Pulmonary artery endothelial cell (primary cell): ENCODE measurements at places on chromosomes 16 and 17. TPM values are rescaled to one million over a fixed set of nuclear protein-coding genes. Genes with fewer than 3 reads are reported as not detected.

GRCh38 chr17:41680426-41681040 is 8.2 kb upstream of the EIF1 start:
- no peak for DNase-seq

The ZG16B gene
- 0.13 TPM in 1 of 2 replicates, not detected in the other for total RNA-seq

DNA sequence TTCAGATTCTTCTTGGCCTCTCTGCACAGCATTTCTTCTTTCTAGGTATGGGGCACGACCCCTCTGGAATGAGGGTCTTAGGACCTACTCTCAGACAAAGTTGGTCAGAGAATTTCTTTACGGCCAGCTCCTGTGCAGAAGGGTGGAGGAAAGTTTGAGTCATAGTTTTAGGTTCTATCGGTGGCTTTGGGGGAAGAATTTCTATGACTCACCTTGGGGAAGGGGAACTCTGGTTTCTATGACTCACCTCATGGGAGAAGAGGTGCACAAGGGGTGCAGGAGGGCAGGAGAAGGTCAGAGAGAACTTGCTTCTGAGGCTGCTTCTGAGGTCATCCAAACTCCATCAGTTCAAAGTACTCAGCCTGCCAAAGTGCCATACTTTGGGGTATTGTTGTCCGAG is 2.5 kb upstream of the ABCC12 start:
- no peak for DNase-seq

The PRAC2 gene
- total RNA-seq: not detected in 2 replicates

DNA sequence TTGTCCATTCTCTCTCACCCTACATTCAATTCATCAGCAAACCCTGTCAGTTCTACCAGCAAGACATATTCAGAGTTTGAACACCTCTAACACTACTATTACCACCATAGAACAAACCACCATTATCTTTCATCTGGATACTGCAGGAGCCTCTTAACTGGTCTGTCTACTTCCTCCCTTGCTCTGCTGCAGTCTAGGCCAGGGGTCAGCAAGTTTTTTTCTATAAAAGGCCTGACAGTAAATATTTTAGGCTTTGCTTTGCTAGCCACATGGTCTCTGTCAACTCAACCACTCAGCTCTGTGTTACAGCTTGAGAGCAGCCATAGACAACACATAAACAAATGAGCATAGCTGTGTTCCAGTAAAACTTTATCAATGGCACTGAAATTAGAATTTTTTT is 13.8 kb downstream of the KCTD19 start:
- no peak for DNase-seq

The CLDN7 gene
- 20.7 and 26.8 TPM in 2 replicates for total RNA-seq

- no peak for DNase-seq
Measured at GRCh38 chr16:65406116-65406515, 284.3 kb upstream of the CDH11 start.

DNA sequence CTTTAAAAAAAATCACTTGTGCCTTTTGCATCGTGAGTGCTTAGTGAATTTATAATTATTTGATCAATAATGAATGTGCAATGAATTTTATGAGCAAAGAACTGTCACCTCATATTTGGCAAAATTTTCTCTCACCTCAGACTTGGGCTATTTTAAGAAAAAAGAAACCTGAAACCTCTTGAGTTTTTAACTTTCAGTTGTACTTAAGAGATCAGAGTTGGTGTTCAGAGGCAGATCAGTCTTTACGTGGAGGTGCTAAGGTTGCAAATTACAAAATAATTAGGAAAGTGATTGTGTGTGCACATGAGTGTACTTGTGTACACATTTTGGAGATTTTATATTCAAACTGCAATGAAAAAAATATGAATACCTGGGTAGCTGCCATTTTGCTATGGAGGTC is 218.7 kb upstream of the RBFOX1 start:
- DNase-seq: no peak

GRCh38 chr16:88116121-88116520 is 164.9 kb downstream of the BANP start:
- DNase-seq: no peak

GRCh38 chr17:80682372-80682771 is 137.7 kb downstream of the RPTOR start:
- no peak for DNase-seq

The SOST gene
- not detected in 2 replicates for total RNA-seq

- DNase-seq: peak; percentile 87
Measured at GRCh38 chr17:42422958-42423712, at the start of gene CAVIN1. TSS of gene CAVIN1 (minus strand) at chr17:42423256. CDS start at chr17:42423097, 159 bp downstream.

DNA sequence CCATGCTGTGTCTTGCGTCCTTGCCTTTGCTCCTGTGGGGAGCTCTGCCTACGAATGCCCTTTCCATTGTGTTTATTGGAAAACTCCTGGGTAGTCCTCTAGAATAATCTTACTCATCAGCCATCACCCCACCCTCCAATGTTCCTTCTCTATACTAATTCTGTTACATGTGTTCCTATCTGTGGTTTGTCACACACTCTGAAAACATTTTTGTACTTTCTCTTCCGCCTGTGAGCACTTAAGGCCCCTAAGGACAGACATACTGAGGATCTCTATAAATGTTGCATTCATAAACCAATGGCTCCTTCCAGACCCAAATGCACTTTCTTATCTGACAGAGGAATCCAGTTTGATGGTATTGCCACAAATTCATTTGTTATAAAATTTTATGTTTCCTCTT is 53.9 kb upstream of the MON1B start:
- no peak for DNase-seq

The P2RX5 gene
- 0.13 and 0.35 TPM in 2 replicates for total RNA-seq

The CDYL2 gene
- total RNA-seq: 29.5 and 32.3 TPM in 2 replicates

DNA sequence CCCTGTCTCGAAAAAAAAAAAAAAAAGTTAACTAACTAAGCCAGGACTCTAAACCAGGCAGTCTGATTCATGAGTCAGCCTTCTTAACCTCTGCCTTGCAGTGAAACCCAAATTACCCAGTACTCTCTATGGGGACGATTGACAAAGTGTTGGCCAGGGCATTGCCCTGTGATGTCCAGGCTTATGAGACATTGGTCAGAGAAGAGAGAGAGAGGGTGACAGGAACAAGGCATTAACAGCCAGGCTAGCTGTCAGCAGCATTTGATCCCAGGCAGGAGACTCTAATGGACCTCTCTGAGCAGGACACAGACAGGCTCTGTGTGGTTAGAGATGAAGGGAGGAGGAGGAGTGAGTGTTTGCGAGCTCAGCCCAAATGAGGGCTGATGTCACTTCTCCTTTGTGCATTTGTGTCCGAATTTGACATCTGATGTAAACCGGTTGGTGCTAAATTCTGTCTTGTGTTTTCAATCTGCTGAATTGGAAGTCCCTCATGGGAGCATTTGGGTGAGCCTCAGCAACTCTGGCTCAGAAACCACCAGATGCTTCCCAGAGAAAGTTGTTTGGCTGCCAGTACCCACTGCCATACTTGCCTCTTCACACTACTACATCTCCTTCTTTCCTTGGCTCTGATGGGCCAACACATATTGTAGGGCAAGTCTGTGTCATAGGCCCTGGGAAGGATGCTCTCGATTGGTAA is 4.3 kb upstream of the MYL4 start:
- no peak for DNase-seq

- no peak for DNase-seq
Measured at GRCh38 chr16:70294385-70295025, 4.5 kb upstream of the DDX19B start.

The CFAP119 gene
- total RNA-seq: 1.3 and 1.6 TPM in 2 replicates

DNA sequence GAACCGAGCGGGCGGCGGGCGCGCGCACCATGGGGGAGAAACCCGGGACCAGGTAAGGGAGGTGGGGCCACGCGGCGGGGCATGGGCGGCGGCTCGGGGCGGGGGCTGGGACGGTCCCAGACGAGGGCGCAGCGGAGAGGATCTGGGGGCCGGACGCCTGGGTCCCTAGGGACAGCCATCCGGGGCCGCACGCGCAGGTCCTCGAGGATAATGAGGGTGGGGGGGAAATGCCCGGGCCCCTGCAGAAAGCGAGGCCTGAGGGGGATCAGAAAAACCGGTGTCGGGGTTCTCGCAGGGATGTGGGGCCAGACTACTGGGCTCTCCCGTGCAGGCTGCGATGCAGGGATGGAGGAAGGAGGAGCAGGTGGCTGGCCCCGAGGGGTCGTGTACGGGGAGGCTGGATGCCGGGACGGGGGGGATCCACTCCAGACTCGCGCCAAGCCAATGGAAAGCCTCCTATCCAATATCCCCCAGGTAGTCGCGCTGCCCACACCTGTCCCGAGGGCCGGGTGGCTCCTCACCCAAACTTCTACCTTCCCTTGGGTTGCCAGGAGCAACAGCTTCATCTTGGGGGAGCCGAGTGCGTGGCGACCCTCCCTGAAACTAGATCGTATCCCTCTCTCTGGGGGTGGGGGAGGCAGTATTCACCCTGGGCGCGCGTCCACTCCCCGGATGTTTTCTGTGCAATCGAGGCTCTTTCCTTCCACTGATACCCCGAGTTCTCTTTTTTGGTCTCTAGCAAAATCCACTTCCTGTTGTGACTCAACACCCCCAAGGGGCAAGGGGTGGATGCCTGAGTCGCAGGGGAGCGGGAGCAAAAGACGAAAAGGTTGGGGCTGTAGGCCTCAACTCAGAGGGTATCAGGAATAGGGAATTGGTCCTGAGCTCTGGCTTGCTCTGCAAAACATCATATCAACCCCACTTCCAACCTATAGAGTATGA is 532 bp downstream of the ARRB2 start:
- DNase-seq: no peak

GRCh38 chr17:17341452-17341851 is 38.3 kb downstream of the NT5M start:
- no peak for DNase-seq
